NCI-H2107 (cell line): ENCODE measurements at places on chromosomes 5 and 9.

GRCh38 chr5:19988457-19988856 lies 457 bp upstream of the CDH18 start:
- DNase-seq: no peak

DNA sequence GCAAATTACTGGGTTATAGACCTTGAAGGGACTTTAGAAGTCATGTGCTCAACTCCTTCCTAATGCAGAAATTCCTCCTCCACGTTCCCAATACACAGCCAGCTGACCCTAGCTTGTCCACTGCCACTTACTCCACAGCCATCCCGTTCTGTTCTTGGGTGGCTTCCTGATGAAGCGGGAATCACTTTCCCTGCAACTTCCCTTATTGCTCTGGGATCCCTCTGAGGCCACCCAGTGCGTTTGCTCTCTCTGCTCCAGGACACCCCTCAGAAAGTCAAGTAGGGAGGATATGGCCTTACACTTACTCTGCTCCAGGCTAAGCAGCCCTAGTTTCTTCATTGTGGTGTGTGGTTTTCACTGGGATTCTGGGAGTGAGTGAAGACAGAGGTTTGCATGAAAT lies 55.5 kb downstream of the GALNT12 start:
- no peak for DNase-seq

DNA sequence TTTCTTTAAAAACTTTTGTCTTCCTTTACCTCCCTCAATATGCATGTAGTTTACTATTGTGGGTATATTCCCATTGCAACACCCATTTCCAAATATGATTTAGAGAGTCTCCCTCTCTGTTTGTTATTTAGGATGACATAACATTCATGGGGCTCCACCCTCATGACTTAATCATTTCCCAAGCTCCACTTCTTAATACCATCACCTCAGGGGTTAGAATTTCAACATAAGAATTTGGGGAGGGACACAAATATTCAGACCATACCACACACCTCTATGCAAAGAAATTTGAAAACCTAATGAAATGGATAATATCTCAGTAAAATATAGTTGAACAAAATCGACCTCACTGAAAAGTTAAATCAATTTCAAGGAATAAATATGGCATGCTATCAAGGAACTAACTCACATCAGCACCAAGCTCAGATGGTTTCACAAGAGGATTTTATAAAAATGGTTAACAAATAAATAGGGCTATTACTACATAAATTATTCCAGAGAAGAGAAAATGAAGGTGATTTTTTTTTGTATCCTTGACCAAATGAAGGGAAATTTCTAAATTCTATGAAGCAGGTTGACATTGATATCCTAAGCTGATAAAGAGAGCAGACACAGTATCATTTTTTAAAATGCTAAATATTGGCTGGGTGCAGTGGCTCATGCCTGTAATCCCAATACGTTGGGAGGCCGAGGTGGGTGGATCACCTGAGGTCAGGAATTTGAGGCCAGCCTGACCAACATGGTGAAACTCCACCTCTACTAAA lies 20.2 kb upstream of the UBTD2 start:
- no peak for DNase-seq

DNA sequence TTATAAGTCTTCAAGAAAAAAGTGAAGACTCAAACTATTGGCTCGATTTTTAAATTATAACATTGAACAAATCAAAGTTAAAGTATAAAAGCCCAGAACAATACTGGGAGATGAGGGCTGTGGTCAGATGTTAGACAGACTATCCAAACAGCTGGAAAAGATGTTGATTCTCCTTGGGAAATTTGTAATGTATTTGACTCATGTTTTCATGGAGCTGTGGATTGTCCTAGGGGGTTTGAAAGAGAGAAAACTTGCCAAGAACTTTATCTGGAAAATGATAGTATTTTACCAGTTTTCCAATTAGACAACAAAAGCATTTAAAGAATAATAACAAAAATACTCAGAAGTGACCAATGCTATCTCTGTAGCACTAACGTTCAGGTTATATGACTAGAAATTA lies 339.2 kb downstream of the ARL15 start:
- no peak for DNase-seq

DNA sequence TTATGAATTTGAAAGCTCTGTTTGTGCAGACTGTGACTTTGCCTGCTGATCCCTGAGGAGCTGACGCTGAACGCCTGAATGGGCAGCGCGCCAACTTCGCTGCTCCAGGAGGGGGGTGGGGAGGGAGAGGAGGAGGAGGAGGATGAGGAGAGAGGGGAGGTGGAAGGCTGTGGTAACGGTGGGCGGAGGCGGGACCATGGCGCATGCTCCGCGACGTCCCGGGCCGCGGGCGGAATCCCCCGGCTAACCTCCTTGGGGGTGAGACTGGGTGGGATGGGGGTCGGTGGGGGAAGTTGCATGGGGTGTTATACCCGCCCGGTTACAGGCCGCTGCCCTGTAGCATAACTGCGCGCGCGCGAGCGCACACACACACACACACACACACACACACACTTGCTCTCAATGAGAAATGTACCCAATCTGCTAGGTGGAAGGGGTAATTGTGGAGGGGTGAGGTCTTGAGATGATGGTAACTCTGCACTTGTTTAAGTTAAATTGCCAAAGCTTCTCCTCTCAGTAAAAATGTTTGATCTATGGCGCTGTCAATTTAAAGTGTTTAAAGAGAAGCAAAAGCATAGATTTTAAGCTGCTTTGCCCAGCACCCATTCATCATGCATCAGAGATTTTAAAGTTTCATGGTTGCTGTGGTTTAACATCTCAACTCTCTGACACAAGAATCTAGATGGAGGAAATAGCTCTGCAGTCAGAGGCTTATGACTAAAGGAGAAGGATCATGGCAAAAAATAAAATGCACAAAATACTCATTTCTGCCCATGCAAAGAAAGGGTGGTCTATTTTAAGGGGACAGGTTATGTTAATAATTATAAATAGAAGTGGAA lies 76.6 kb upstream of the TBCA start:
- no peak for DNase-seq

DNA sequence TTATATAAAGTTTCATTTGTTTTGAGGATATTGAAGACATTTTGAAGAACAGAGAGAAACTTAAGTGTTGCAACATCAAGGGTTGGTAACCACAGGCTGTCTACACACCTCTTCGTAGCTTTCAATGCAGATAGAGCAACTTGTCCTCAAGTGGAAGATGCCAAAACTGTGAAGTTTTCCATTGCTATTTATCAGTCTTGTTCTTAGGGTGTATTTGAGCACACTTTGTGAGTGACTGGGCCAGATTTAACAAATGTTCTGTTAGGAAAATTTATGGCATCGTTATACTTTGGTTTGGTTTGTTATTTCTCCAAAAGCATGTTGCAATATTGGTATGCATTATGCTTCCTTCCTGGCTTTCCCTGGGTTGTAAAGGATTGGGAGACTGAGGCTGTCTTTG lies 31.6 kb downstream of the NNT start:
- DNase-seq: no peak

GRCh38 chr9:88180081-88180765 lies 41.9 kb upstream of the SPATA31C2 start:
- DNase-seq: no peak

DNA sequence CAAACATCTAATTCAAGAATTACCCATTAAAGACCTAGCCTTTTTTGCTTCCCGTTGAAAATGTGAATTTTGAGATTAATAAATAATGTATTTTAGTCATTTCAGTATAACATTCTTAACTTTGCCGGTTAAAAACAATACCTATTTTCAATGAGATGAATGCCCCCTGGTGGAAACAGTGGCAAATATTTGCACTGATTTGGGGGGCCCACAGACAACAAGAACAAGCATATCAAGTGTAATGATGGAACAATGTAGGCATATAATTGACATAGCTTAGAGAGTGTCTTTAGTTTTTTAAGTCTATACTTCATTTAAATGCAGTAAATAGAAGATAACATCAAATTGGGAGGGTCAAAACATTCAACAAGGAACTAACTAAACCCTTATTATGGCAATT lies 111.9 kb downstream of the NTRK2 start:
- no peak for DNase-seq

GRCh38 chr5:149273950-149274349 lies 2.3 kb downstream of the AFAP1L1 start:
- DNase-seq: no peak
